Activated CD4-positive, alpha-beta T cell treated with anti-CD3 and anti-CD28 coated beads for 36 hours (primary cell): ENCODE measurements at places on chromosomes 3 and 15. TPM values are rescaled to one million over a fixed set of nuclear protein-coding genes. Genes with fewer than 3 reads are reported as not detected.

VEPH1 gene
- total RNA-seq: not detected

GRCh38 chr3:195886181-195887141 is 21.9 kb downstream of the TNK2 start:
- peaks cover 10% of the 10 kb centered on the region for H3K36me3 ChIP-seq
- no peak overlapping the region for H3K27ac ChIP-seq
- H3K27me3 ChIP-seq: no peaks in the 10 kb centered on the region

DNA sequence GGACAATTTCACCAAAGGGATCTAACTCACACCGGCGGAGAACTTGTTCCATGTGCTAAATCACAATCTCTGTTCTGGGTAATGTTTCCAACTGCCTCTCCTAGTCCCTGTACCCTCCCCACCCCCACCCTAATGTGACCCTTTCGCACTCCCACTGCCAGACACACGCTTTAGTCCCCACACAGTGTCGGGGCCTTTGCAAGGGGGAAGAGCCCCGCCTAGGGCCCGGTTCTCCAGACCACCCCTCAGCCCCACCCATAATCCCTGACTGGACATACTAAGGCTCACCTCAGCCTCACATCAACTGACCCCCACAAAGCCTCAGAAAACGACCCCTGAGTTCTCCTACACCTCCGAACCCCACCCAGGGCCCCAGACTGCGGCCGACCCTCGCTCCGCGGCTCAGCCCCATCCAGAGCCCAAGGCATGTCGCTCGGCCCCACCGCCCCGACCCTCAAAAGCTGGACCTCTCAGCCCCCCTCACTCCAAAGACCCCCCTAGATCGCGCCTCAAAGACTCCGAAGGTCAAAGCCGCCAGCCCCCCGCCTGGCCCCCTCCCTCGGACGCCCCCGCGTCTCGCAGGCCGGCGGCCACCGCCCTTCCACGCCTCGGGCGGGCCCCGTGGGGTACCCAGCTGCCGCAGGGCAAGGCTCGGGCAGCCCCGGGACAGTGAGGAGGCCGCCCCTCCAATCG is 72.0 kb upstream of the MAP4 start:
- H3K27ac ChIP-seq: peak overlapping the region; percentile 87
- no peaks in the 10 kb centered on the region for H3K27me3 ChIP-seq
- H3K4me3 ChIP-seq: peak overlapping the region; percentile 97

DNA sequence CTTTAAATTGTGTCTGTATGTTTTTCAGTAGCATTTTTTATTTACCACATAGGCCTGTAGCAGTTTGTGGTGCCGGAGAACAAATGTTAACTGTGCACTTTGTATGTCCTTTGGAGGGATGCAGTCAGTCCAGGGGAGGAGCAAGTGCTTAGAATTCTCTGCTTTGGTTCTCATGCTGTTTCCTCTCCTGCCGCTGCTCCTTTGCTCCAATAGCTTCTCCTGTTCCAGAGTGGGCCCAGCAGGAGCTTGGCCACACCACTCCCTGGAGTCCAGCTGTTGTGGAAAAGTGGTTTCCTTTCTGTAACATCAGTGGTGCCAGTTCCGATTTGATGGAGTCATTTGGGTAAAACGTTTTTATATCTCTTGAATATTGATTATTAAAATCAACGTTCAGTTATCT is 16.6 kb downstream of the TICRR start:
- H3K27ac ChIP-seq: no peak overlapping the region
- no peak for DNase-seq
- H3K4me1 ChIP-seq: no peaks in the 10 kb centered on the region
- H3K36me3 ChIP-seq: peaks cover 40% of the 10 kb centered on the region
- H3K4me3 ChIP-seq: no peak overlapping the region
